Caco-2 (cell line): ENCODE measurements at places on chromosomes 12 and 14.
A peak's percentile ranks its signal among the peaks of the same experiment; 100 is the strongest.

GRCh38 chr12:56695327-56696101, 7.4 kb upstream of the PTGES3 start:
- DNase-seq = no peak

DNA sequence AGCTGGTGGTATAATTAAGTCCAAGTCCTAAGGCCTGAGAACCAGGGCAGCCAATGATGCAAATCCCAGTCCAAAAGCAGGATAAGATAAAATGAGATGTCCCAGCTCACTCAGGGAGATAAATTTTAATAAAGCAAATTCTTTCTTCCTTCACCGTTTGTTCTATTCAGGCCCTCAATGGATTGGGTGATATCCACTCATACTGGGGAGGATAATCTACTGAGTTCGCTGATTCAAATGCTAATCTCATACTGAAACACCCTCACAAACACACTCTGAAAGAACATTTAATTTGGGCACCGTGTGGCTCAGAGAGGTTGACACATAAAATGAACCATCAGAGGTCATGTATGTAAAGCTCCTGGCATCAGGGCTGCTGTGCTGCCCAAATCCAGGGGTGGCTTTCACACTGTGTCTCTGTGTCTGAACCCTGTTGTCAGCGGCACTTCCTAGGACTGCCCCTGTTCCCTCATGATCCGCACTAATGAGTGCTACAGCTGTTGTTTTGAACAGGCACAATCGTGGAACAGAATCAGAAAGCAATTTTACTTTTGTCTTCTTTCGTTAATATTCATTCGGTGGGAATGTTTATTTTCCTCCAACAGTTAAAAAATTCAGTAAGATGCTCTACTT, 428.5 kb upstream of the FBXO33 start:
- DNase-seq = no peak

DNA sequence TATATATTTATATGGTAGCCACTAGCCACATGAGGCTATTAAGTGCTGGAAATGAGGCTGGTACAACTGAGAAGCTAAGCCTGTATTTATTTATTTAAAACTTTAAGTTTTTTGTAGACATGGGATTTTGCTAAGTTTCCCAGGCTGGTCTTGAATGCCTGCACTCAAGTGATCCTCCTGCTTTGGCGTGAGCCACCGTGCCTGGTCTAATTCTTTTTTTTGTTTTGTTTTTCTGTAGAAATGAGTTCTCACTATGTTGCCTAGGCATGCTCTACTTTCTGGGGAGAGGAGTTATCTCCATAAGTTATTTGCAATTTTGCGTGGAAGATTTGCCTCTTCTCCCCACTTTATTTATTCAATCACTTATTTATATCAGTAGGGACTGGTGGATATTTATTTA, 4.8 kb upstream of the SNRNP35 start:
- DNase-seq = no peak

GRCh38 chr12:11651785-11652184, 2.3 kb downstream of the ETV6 start:
- DNase-seq = no peak

DNA sequence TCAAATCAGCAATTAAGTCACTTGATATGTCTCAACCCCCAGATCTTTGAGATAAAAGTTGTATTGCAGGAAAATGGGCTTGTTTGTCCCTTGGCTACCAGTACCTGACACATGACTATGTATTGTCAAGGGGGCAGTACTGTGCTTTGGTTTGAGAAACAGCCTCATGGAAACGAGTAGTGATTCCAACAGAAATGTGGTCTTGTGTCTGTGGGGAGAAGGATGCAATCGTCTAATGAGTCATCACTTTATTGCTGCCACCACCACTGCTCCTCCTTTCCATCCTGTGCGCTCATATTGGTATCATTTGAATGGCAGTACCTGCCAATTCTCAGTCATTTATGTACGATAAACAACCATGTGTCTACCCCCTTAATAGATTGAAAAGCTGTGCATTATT, 72.8 kb upstream of the ARHGAP5 start:
- no peak for DNase-seq

DNA sequence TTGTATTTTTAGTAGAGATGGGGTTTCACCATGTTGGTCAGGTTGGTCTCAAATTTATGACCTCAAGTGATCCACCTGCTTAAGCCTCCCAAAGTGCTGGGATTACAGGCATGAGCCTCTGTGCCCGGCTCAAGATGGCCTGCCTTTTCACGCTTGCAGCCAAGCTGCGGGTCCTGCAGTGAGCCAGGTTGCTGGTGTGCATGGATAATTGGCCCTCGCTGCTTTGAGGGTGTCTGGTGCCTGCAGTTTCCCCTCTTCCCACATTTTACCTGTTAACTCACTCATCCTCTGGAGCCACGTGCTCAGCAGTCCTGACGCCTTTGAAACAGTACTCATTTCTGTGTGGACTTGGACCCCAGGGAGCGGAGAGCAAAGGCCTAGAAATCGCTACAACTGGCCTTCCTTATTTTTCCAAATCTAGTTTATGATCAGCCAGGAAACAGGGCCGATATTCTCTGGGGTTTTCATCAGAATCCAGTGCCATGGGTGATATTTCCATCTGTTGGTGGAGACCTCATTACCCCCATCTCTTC, 42.2 kb downstream of the TPCN1 start:
- no peak for DNase-seq

GRCh38 chr12:87196321-87196720, 832.9 kb downstream of the C12orf50 start:
- DNase-seq = no peak

GRCh38 chr12:125314051-125314755, 249.0 kb downstream of the AACS start:
- DNase-seq = no peak

GRCh38 chr12:28909291-28909690, 239.8 kb upstream of the FAR2 start:
- no peak for DNase-seq

- no peak for DNase-seq
These were observed 276.0 kb downstream of the ADGRD1 start for GRCh38 chr12:131229426-131230339.

DNA sequence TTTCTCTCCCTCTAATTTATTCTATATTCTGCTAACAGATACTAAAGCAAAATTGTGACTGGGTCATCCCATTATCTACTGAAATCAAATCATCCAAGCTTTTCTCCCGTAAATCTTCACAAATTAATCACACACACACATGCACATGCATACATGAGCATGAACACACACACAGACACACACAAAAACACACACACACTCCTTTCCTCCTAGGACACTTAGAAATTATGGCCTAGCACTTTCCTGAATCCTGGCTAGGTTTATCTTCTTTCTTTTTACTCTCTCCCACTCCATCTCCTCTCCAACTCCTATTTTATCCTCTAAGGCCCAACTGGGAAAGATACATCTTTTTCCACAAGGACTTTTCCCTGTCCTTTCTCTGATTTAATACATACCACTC, 255.6 kb upstream of the G2E3 start:
- DNase-seq = no peak

GRCh38 chr14:99685151-99685591, 1.1 kb downstream of the CYP46A1 start:
- DNase-seq = no peak

GRCh38 chr12:7460375-7461259, 16.7 kb upstream of the CD163L1 start:
- peak; percentile 64 for DNase-seq

DNA sequence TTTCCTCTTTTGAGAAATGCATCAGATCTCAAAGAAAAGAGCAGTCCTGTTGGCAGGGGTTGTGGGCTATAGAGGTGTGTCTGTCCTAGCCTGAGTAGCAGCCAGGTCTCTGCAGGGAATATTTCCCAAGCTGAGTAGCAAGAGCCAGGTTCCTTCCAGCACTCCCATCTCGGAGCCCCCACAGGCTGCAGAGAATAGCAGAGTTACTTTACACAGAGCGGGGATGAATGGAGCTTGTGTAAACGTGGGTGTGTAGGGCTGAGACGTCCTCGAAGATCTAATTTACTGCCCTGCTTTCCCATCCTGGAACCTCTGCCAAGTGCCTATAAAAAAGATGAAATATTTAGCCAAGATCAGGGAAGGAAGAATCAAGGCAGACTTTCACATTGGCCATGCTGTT, 156.6 kb downstream of the TSPAN9 start:
- DNase-seq = no peak

DNA sequence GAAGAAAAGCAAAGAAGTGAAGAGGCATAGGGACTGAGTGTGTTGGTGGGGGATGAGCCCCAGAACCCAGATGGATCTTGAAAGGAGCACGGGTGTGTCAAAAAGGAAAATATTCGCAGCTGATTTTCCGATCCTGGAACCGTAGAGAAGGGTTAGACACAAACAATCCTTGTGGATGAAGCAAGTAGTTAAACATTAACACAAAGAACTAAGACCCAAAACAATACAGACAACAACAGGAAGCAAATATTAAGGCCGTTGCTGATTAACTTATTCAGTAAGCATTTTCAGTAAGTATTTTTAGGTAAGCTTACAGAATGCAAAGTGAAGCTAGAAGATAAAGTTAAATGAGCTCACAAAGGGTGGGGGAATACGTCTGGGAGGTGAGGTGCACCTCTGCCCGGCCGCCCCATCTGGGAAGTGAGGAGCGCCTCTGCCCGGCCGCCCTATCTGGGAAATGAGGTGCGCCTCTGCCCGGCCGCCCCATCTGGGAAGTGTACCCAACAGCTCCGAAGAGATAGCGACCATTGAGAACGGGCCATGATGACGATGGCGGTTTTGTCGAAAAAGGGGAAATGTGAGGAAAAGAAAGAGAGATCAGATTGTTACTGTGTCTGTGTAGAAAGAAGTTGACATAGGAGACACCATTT, 62.8 kb upstream of the PRB2 start:
- DNase-seq = no peak
